ENCODE measurements at places on chromosomes 2 and 18.

GRCh38 chr2:178394859-178395258 is 56.1 kb downstream of the PRKRA start:
- DNase-seq: no peak

DNA sequence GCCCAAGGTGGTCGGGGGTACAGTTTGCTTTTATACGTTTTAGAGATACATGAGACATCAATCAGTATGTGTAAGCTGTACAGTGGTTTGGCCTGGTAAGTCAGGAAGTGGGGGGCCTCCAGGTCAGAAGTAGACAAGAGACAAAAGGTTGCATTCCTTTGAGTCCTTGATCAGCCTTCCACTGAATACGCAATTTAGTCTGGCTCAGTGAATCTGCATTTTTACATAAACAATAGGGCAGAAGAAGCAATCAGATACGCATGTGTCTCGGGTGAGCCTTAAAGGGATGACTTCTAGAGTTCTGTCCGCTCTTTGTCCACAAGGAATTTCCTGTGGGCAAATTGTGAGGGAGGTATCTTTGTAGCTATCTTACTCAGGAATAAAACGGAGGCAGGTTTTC is 87.2 kb downstream of the SOWAHC start:
- no peak for DNase-seq

- no peak for DNase-seq
Observed at GRCh38 chr2:241931976-241932898, 62.7 kb downstream of the RTP5 start.

DNA sequence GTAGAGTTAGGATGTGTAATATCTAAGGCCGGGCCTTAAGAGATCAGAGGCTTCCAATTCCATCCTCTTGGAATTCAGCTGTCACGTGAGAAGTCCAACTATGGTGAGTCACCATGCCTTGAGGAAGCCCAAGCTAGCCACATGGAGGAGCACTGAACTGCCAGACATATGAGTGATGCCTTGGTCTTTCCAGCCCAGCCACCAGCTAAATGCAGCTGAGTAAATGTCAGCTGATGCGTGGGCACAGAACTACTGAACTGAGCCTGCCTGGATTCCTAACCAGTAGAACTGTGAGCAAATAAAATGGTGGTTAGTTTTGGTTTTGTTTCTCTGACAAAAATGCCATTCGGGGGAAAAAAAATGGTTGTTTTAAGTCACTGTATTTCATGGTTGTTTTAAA is 153.7 kb upstream of the SERTAD2 start:
- no peak for DNase-seq

- DNase-seq: no peak
Observed at GRCh38 chr2:73069855-73070642, 1.5 kb downstream of the SFXN5 start.

DNA sequence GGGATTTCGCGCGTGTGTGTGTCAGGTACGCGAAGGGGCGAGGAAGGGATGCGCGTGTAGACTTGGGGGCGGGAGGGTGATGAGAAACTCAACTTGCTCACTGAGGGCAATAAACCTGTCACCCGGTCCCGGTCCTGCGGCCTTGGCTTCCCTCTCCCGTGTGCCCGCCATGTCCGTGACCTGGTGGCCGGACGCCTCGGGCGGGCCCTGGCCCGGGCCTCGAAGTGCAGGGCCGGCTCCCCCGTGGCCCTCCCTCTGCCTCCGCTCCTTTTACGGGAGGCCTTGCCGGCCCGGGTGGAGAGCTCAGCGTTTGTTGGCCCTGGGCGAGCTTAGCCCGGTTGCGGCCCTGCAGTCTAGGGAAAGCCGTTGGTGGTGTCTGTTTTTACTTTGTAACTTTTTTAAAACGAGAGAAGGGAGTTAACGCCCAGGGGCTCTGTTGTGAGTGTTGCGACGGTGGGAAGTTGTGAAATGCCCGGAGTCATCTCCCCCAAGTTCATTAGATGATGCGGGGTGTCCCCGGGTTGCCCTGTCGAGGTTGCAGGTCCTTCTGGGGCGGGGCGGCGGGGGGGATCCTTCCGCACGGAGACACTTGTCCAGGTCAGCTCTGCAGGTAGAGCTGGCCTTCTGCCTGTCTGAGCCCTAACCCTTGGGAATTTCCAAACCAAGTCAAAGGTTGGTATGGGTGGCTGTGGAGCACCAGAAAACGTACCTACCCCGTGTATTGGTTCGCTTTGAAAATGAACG is 883 bp downstream of the SMCHD1 start:
- DNase-seq: peak; percentile 31

- no peak for DNase-seq
Observed at GRCh38 chr2:128249555-128249954, 69.1 kb downstream of the HS6ST1 start.

DNA sequence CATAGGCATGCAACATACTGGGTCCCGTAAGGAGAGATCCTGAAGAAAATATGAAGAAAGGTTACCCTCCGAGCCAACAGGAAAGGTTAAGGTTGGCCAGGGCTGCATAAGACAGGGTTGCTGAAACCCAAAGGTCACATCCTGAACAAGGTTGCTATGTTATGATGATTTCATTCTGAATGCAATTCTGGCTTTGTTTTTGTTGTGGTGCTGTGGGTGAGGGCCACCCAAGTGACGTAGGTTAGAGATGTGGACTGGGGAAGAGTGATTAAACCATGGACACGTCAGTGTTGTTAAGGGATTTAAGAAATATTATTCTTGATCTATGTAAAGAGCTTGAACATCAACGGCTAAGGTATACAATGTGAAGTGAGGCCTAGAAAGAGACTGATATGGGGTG is 60.0 kb downstream of the ZEB2 start:
- DNase-seq: peak; percentile 35

DNA sequence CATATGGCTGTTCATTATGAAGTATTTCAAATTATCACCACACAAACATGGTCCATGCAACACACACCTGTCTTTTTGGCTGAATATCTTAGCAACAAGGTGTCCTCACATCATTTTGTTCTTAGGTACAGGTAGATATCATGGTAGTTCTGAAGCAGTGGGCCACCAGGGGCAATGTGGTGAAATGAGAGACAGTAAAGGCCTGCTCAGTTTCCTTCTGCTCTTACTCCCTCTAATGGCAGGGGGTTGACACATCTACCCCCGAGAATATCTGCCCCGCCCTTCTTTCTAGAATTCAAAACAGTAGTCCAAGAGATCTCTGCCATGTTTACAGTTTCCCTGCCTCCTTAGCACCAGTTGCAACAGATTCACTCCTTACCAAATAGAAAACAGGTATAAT is 147.0 kb upstream of the KLHL14 start:
- no peak for DNase-seq

DNA sequence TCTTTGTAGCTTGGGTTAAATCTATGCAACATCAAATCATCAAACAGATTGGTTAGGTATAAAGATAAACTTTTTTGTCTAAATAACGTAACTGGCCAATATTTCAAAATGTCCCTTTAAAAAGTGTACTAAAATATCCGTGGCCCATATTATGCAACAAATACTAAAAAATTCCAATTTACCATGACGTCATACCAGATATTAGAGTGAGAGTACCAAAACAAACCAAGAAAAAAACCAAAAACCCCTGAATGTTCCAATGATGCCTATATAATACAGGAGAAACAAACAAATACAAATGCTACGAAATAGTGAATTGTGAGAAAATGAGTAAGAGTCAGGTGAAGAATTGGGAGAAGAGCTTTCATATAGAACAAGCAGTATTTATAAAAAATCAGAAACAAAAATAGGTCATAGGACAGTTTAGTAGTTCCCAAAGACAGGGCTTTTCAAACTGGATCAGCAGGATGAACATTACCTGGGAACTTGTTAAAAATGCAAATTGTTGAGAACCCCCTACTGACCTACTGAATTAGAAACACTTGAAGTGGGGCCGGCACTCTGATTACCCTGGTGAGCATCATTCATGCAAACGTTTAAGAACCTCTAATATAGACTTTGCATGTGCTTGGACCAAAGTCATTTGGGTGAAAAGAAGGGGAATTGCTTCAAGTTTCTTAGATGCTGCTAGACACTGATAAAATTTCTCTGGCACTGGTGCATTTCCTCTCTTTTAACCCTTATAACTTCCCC is 753.7 kb downstream of the DSC3 start:
- DNase-seq: no peak

DNA sequence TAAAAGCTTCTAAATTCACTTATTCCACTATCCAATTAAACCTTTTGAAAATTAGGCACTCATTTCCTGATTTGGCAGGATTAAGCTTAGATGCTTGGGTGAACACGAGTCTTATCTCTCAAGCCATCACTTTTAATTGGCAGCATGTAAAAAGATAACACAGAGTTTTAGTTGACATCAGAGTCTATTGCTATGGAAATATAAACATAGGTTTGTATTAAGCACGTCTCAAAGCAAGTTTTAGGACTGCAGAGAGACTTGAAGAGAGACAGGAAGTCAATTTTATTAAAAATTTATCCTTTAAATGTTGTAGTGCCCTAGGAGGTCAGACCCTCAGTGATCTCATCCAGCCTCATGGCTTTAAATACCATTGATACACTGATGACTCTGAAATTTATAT is 5.6 kb downstream of the RBKS start:
- DNase-seq: no peak

- DNase-seq: no peak
Observed at GRCh38 chr2:178418426-178418825, 32.5 kb downstream of the PRKRA start.

GRCh38 chr2:174392706-174393105 is 2.8 kb upstream of the SCRN3 start:
- DNase-seq: no peak

GRCh38 chr2:223460774-223461211 is 141.4 kb downstream of the SCG2 start:
- DNase-seq: no peak

DNA sequence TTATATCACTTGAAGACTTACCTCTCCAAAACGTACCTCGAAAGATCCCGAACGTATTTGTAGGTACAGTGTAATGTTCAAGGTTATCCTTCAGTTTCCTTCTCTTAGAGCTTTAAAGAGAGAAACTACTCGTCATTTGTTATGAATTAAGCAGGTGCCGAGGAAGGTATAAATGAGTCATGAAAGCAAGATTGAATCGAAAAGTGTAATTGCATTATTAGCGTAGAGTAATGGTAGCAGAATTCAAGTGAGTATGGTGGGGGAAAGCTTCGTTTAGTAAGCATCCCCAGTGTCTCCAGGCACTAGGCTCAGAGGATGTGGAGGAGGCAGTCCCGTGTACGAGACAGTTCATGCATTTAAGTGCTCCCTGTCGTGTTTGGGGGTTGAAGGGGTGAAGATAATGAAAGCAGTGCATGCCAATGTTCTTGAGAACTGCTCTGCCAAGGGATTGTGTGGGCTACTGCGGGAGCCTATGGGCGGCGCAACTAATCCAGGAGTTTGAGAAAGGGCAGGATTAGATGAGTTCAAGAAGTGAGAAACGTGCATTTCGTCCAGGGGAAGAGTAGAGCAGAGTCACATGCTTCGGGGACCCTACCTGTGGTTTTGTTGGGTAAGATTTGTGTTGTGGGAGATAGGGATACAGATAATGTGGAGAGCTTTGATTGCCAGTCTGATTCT is 858 bp downstream of the POLR1B start:
- no peak for DNase-seq

GRCh38 chr2:142596334-142597088 is 281.0 kb upstream of the KYNU start:
- no peak for DNase-seq

DNA sequence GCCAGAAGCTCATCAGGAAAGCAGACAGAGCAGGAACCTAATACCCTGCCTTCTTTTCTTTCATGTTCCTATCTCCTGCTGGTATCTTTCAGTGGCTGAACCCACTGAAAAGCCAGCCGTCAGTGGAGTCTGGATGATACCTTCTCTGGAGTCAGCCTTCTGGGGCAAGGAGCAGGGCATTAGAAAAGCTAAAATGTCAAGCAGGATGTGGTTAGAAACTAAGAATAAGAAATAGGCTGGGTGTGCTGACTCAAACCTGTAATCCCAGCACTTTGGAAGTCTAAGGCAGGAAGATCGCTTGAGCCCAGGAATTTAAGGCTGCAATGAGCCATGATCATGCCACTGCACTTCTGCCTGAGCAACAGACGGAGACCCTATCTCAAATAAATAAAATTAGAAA is 642.0 kb upstream of the FSHR start:
- DNase-seq: no peak

- DNase-seq: no peak
Observed at GRCh38 chr2:69773206-69773605, 31.3 kb downstream of the ANXA4 start.

DNA sequence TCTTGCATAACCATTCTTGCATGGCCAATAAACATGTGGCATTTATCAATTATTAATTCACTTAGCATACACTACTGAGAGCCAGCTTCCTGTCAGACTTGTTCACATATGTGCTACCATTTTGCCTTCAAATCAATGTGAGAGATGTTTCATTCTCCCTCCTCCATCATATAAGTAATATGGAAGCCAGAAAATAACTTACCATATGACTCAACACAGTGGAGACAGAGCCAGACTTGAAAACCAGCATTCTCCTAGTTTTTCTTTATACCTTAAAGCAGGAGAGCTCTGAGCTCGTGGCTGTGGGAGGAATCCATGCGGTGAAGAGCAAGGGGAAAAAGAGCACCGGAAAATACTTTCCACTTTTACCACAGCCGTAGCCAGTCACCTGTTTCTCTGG is 215.0 kb upstream of the LRATD1 start:
- no peak for DNase-seq

- no peak for DNase-seq
Observed at GRCh38 chr2:20604401-20604911, 46.4 kb downstream of the HS1BP3 start.

- no peak for DNase-seq
Observed at GRCh38 chr2:1869248-1869647, 124.9 kb upstream of the PXDN start.

- no peak for DNase-seq
Observed at GRCh38 chr2:75513616-75514170, 47.0 kb downstream of the EVA1A start.

- DNase-seq: no peak
Observed at GRCh38 chr2:183112577-183112976, 11.7 kb upstream of the NUP35 start.

DNA sequence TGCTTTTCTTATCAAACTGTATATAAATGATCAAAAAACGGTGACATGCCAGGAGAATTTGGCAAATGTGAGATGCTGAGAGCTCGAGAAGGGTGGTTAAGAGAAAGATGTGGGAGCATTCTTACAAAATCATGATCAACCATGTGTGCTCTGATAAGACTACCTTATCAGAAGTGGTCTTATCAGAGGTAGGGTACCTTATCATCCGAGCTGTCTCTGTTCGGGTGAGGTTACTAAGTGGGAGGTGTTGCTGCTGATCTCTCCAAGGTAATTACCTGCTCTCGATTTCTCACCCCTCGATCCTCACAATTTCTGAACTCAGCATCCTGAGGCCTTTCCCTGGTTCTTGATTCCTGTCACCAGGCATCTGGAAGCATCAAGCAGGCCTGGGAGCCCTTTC is 813.0 kb upstream of the ID2 start:
- DNase-seq: no peak
